Stimulated activated CD4-positive, alpha-beta T cell treated with anti-CD3 and anti-CD28 coated beads, Interleukin-2, amount 100 ng/mL, for 24 hours (primary cell): ENCODE measurements at places on chromosomes 12 and 14.

DNA sequence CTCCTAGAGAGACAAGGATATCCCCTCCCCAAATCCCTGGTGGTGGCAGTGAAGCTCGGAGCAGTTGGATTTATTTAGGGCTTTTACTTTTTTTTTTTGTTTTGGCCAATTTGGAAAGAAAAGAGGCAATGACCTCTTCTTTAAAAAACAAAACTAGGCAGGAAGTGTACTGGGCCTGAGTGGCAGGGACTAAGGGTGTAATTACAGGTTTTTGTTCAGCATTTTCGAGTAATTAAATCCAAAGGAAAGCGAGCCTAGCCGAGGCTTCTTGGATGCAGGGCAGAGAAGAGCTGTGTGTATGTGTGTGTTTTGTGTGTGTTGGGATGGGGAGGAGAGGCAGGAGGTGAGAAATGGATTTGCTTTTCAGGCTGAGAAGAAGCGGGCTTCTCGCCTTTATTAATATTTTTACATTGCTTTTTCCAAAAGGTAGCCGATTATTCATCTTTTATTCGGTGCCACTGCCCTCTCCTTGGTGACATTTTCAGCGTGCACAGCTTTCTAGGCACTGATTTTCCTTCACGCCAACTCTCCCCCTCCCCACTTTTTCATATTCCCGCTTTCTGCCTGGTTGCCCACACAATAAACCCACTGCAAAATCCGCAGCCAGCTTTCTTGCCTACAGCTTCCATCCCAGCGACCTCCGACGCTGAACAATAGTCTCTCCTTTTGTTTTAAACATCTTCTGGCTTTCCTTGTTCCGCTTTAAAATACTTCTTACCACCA is 8.9 kb upstream of the IRF2BPL start:
- no peak for DNase-seq

DNA sequence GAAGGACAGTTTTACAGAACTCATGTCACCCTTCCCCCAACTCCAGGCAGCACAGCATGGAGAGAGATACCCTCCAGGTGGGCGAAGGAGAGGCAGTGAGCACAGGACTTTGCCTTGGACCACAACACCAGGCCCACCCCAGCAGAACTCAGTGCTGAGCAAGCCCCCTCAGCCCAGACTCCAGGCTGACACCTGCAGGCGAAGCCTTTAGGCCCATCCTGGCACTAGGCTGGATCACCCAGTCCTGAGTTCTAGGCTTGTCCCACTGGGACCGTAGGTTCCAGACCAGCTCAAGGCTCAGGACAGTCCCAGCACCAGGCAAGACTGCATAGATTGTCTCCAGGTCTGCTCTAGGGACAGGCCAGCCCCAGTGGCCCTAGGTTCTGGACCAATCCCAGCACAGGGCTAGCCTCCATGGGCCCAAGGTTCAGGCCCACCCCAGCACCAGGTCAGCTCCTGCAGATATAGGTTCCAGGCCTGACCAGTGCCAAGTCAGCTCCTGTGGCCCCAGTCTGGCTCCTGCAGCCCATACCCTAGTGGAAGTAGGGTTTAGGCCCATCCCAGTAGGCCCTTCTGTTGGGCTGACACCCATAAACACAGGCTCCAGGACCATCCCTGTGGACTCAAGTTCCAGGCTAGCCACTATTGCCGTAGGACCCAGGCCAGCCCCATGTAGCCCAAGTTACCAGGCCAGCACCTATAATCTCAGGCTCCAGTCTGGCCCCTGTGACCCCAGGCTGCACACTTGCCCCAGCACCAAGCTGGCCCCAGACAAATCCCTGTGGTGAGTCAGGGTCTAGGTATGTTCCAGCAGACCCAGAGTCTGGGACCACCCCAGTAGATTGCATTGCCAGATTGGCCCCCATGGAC is 9.4 kb downstream of the WASHC3 start:
- no peak for DNase-seq

DNA sequence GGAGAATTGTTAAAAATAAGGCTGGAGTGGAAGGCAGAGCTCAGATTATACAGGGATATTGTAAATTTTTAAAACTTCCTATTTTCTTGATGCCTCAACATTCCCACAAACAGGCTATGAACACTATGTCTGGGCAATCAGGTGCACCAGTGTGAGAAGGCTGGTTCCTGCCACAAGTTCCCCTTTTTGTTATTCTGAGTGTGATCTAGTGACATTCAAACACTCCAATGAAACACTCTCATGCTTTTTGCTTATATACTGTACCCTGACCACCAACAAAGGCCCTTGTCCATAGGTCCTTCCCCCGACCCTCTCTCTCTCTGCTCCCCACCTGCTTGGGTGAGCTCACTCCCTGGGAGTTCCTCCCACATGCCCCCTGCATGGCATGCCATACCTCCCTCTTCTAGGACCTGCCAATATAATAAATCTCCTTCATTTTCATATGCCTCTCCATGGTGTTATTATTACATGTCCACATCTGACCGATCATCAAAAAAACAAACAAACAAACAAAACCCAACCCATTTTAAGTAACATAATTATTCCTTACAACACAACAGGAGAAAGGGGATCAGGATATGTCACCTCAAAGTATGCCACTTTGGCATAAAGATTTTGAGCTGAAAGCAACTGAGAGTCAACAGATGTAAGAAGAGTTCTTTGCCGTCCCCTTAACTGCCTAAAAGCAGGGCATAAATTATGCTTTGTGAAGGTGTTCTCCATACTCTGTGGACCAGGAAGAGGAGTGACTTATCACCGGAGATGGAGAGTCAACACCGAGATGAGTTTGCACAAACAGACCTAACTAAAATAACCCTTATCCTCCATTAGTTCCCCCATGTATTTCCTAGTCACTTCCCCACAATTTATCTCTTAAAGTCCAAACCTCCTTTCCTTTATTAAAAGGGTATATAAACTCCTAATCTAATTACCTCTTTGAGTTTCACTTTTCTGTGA is 42.5 kb upstream of the CATSPERB start:
- no peak for DNase-seq

- DNase-seq: no peak
These were observed 60.7 kb upstream of the TBX3 start for GRCh38 chr12:114744691-114745090.

- no peak for DNase-seq
These were observed 45.9 kb upstream of the SLC6A13 start for GRCh38 chr12:308511-308910.

DNA sequence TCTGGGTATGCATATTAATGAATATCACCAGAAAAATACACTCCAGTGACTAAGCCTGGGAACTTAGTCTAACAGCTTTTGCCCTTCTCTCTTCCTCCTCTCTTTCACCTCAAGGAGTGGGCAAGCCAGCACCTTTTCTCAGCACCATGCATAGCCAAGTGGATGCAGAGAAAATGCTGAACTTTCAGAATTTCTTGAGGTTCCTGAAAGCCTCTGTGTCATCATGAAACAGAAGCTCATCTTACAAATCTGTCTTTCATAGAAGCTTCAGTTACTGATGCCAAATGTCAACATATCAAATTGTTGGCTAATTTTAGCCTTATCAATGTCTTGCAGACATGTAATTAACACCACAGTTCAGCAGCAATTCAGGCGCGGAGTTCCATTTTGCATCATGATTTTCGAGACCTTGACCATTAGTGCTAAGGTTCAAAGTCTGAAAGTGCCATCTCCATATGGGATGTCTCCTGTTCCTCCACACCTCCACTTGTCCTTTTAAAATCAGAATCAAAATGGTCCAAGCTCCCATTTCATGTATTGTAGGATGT is 51.1 kb upstream of the RPH3A start:
- DNase-seq: no peak
